ENCODE measurements at places on chromosomes 6 and 20. TPM values are rescaled to one million over a fixed set of nuclear protein-coding genes. Genes with fewer than 3 reads are reported as not detected.

The CFB gene
- total RNA-seq = 0.50 TPM

GRCh38 chr6:34773916-34774315 lies 16.6 kb downstream of the SNRPC start:
- DNase-seq = no peak

DNA sequence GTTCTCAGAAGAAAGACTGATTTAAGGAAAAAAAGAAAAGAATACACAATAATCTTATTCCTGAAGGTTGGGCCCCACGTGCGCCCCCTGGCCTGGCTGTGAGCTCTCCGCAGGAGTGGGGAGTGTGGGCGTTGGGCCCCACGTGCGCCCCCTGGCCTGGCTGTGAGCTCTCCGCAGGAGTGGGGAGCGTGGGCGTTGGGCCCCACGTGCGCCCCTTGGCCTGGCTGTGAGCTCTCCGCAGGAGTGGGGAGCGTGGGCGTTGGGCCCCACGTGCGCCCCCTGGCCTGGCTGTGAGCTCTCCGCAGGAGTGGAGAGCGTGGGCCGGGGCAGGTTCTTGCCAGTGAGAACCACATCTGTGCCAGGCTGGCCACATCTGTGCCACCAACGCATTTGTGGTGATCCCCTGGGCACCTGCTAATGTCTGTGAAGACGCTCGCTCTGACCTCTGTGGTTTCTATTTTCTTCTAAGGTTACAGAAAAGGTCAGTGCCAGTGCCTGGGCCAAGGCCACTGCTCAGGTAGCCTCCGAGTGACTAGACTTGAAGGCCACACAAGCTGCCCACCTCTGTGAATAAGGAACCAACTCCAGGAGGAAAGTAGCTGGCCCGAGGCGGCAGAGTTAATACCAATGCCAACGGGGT lies 41.0 kb downstream of the WDR27 start:
- no peak for DNase-seq

- no peak for DNase-seq
These were observed 97.9 kb downstream of the ZDHHC14 start for GRCh38 chr6:157478926-157479325.

GRCh38 chr20:44609516-44610312 lies 27.3 kb downstream of the PKIG start:
- DNase-seq = peak; percentile 90

All from SJSA1 (cell line).